ENCODE measurements at places on chromosomes 13 and 19. TPM values are rescaled to one million over a fixed set of nuclear protein-coding genes. Genes with fewer than 3 reads are reported as not detected.

CD70 gene
- total RNA-seq: 12.1 TPM

KCNRG gene
- total RNA-seq: 0.75 TPM

CEACAM3 gene
- not detected for total RNA-seq

CEACAM8 gene
- not detected for total RNA-seq

GJB6 gene
- 0.02 TPM for total RNA-seq

COMP gene
- 0.18 TPM for total RNA-seq

FBN3 gene
- total RNA-seq: not detected

CBY2 gene
- not detected for total RNA-seq

APOC4 gene
- total RNA-seq: not detected

KL gene
- 0.02 TPM for total RNA-seq

PIAS4 gene
- 15.4 TPM for total RNA-seq

HNRNPA1L2 gene
- total RNA-seq: 6.1 TPM

KLK4 gene
- total RNA-seq: 0.17 TPM

PDX1 gene
- 0.04 TPM for total RNA-seq

MUC16 gene
- 0.03 TPM for total RNA-seq

GRIK5 gene
- 0.45 TPM for total RNA-seq

OR7C1 gene
- total RNA-seq: not detected

ALKBH6 gene
- total RNA-seq: 25.8 TPM

TMEM150B gene
- total RNA-seq: not detected

B3GLCT gene
- total RNA-seq: 4.3 TPM

PRR20E gene
- total RNA-seq: not detected

CYSLTR2 gene
- not detected for total RNA-seq

ATP8A2 gene
- total RNA-seq: 0.02 TPM

LRG1 gene
- total RNA-seq: 0.15 TPM

FGF9 gene
- total RNA-seq: not detected

MTUS2 gene
- not detected for total RNA-seq

ZNF880 gene
- total RNA-seq: 0.81 TPM

Measured in A549 treated with AZD2906 at 1 μM for 4 hours (cell line).